ENCODE measurements at places on chromosomes 1 and 21.

GRCh38 chr1:91555821-91556531 lies 55.3 kb downstream of the CDC7 start:
- peak; percentile 41 for DNase-seq

DNA sequence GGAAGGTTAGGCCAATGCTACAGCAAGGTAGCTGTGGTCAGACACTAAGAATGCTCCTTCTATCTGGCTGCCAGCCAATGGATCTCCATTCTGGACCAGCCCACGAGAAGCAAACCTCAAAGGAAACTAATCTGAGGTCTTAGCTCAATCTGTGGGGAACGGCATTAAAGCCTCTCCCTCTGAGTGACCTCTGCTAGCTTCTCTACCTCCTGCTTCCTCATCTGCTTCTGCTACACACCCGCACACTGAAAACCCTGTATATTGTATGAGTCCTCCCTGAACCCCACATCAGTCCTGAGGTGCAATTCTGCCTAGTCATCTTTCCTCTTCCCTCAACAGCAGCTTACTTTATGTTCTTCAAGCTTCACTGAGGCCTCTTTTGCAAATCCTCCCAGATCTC lies 6.9 kb upstream of the GALE start:
- no peak for DNase-seq

GRCh38 chr1:156157506-156157905 lies 4.1 kb downstream of the SEMA4A start:
- no peak for DNase-seq

- no peak for DNase-seq
These were observed 272.5 kb upstream of the RUNX1 start for GRCh38 chr21:35321322-35322200.

DNA sequence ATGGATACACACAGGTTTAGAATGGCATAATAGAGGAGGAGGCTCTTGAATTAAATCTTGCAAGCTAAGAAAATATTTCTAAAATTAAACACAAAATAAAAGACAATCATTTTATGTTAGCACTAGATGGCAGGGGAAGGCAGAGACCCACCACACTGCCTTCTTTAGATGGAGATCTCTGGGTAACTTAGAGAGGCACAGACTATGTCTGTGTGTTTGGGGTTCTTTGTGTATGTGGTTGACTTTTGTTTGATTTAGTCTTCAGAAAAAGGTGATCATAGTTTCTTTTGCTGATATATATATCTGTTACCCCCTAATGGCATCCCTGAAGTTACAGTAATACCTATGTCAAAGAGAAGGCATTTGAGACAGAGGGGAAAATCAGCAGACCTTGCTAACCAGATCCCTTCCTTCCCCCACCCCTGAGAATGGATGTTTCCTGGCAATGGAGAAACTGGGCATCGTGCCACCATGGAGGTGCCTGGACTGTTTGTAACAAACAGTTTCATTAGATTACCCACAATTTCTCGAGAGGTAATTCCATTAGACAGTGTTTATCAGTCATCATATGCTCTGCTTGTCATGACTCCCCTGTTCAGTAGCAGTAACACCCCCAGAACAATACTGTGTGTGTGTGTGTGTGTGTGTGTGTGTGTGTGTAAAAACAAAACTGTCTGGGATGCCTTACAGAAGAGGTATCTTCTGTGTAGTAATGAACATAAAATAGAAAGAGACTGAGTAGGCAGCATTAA lies 228.3 kb upstream of the DEPDC1 start:
- DNase-seq, result no peak

DNA sequence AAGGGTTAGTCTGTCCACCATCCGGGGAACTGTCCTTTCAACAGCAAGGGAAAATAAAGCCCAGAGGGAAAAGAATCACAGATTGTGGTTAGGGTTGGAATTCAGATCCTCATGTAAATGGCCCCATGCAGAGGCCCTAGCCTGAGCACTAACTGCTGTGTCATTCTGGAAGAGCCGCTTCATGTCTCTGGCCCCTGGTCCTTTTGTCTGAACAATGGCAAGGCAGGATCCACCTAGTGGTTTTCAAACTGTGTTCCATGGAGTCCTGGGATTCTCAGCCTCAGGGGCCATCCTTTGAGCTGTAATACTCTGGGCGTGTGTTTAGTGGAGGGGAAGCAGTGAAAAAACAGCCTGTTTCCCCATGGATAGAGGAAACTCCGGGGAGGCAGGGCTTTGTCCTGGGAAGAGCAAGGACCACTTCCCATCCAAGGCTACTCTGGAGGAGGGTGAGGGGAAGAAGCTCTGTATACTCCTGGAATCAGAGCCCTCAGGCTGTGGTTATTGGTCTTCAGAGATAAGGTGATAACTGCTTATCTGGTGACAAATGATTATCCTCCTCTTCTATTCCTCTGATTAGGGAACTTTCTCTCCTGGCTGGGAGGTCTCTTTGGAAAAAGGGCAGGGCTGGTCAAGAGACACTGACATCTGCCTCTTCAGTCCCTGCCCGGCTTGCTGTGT lies 19.2 kb downstream of the PAX7 start:
- no peak for DNase-seq

DNA sequence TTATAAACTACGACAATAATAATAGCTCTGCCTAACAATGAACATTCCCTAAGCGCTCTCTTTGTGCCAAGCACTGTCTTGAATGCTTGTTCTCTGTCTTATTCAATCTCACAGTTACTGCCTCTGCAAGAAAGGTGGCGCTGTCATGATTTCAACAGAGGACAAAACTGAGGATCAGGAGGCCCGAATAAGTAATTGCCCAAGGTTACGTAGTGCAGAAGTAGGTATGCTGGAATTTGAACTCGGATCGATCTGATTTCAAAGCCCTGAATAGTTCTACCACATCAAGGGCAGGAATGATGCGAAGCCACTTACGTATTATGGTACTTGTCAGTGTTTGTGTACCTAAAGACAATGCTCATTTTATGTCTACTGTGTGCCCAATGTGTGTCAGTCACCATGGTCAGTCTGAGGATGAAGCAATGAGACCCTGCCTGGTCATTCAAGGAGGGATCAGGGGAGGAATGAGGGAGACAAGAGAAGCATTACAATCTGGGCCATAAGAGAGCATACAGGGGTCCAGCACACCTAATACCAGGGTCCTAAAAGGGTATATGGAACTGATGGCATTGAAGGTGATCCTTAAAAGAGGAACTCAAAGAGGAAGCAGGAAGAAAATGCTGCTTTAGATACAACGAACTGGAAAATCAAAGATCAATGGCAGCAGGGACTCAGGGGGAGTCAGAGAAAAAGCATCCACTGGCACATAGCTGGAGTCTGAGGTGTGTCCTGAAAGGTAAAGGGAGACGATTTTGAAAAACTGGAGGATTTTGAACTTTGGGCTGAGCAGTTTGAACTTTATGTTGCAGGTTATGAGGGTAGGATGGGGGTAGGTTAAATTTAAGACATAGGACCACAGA lies 389.2 kb downstream of the PLPP3 start:
- no peak for DNase-seq

DNA sequence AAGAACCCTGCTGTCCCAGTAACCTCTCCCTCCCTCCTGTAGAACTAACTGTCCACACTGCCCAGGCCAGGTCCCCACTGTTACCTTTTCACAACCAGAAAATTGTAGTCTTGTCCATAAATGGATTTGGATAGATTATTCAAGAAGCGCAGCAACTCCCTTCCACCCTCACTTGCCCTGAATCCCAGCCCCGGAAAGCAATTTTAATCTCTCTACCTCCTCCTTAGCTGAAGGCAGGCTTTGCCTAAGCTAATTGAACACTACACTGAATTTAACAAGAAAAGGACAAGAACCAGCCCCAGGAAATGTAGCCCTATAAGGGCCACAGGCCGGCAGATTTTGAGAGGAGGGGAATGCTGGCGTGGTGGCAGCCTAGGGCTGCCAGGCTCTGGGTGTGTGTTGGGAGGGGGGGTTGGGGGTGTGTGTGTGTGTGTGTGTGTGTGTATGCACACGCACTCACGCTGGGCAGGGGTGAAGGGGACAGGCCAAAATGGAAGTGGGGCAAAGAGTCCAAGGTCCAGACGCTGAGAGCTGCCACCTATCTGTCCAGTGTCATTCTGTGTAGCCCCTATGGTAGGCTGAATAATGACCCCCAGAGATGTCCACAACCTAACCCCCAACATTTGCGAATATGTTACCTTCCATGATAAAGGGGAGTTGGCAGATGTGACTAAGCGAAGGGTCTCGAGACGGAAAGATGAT lies 10.8 kb upstream of the IFNGR2 start:
- DNase-seq, result no peak

GRCh38 chr1:207186503-207186902 lies 82.5 kb downstream of the C4BPA start:
- DNase-seq, result no peak

DNA sequence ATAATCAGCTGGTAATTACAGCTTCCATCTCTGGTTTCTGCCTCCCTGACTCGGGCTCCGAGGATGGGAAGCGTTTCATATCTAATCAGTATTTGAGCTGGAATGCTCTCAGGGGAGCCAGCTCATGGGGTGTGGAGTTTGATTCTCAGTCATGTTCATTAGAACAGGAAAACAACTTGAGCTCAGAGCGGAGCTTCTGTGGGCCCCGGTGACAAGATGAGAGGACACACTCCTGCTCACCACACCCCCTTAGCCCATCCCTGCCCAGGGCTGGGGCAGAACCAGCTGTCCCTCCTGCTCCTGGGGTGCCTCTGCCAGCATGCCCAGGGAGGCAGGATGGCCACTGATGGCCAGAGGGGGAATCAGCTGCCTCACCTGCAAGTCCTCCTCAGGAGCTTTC lies 726.0 kb downstream of the PTPRU start:
- no peak for DNase-seq

DNA sequence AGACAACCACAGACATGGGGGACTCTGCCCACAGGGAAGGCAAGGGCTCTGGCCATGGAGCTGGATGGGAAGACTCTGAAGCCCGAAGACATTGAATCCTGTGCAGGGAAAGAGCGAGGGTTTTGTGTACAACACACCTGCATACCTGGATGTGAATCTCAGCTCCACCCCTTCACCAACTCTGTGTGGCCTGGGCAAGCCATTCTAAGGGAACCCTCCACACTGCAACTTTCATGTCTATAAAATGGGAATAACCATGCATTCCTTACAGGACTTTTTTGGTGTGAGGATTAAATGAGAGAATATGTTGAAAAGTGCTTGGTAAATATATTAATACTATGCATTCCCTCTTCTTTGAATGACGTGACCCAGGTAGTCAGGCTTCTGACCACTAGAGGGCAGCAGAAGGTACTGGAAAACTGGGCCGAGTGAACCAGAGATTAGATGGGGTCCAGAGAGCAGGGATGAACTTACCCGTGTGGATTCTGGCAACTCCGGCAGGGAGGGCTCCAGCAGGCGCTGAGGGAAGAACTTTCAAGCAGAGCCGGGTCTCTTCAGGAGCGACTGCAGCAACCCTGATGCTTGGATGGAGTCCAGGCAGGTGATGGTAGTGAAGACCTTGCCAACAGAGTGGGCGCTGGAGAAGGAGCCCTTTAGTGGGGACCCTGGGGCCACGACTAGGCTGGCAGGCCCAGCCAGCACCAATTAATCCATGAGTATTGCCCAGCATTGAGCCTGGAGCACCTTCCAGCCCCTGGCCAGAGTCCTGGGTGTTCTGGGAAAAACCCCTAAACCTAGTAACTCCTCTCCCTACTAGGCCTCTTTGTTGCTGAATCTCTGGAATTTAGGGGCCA lies 834 bp upstream of the ELF3 start:
- peak; percentile 54 for DNase-seq

DNA sequence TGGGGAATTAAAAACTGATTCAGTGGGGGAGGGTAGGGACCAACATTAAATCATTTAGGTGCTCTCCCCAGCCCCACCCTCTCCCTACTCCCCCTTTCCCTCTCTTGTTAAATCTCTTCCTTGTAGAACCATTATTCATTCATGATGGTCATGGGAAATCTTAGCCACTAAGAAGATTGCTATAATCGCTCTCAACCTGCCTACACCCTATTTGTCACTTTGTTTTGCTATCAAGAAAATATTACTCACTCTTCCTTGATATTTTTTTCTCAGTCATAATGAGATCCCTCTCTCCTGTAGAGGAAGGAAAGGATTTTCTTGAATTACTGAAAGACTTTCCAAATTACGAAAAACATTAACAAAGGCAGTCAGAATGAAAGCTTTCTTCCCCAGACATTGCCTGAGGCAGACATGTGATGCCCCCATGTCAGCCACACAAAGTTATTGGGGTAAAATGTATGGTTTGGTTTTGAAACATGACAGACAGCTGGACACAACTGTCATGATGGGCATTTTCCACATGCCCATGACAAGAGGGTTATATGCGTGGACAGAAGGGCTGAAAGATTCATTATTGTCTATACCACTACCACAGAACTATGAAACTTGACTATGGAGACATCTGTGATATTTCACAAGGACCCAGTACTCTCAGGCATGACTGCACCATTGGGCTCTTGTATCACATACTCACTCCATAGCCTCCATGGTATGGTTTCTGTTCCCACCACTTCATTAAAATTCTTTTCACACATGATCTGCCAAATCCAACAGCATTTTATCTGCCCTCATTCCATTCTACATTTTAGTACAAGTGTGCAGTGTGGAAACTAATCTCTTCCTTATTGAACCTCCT lies 420.1 kb downstream of the DISC1 start:
- DNase-seq, result no peak

GRCh38 chr1:67696708-67697107 lies 11.7 kb downstream of the GADD45A start:
- DNase-seq, result no peak

GRCh38 chr1:16630661-16631247 lies 17.4 kb upstream of the NBPF1 start:
- no peak for DNase-seq

DNA sequence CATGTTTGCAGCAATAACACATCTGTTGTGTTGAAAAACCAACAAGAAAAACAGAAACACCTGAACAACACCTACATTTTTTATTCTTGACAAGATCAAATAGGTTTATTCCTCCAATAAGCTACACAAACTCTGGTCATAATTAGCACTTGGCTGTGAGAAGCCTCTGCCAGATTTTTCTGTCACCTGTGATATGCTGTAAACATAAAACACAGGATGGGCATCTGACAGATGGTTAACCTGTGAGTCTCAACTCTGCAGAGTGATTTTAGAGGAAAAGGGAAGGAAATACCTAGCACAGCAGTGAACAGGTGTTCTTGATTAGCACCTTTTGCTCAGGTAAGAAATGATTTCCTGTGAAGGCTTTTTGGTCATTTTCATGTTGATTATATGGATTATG lies 175.4 kb upstream of the COA6 start:
- DNase-seq, result no peak

DNA sequence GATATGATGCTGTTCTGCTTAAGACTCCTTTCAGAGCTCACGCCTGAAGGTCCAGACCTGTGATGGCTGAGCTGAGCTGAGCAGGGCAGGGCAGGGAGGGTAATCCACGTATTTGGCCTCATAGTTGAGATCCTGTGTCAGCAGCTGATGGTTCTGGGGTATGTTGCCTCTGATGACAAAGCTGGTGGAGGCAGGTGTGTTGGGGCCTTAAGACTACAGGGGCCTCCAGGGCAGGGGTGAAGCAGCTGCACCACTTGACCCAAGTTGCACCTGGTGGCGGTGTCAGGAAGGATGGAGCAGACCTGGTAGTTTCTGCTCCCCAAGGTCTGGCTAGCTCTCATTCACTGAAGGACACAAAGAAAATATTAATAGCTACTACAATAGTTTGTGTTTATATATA lies 57.0 kb downstream of the FCRL5 start:
- no peak for DNase-seq
